ENCODE measurements at places on chromosomes 13 and 19.

DNA sequence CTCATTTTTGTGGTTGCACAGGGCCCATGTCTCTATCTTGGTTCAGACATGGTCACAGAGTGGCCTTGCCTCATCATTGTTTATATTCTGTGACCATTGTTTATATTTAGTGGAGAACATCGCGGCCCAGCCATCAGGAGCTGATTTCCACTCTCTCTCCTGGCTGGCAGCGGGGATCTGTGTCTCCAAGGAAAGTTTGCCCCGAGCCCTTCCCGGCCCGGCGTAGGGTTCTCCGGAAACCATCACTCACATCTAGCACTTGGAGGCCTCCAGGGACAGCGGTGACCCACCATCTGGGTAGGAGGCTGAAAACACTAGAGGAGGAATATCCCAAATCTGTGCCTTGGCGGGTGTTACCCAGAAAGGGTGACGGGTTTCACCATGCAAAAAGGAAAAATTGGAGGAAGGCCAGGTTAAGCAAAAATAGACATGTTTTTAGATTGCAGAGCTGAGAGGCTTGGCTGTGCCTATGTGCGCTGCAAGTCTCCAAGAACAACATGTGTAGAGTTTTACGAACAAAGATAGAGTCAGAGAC is 726 bp upstream of the ZNF358 start:
- no peak for DNase-seq

GRCh38 chr19:45567609-45568008 is 17.0 kb downstream of the OPA3 start:
- no peak for DNase-seq

DNA sequence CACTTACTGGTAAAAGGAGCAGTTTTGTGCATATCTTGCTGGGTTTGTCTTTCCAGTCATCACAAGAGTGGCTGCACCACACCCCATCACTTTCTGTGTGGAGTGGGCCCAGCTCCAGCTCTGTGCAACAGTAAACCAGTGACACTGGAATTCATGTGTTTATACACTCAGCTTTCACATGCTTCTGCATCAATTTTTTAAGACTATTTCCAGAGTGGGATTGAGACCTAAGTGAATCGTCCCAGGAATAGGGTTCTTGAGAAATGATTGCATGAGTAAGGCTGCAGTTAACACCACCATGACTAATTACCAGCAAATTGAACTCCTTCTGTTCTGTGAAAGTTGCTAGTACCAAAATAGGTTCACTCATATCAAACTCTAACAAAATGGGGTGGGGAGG is 5.3 kb upstream of the CFAP97D2 start:
- no peak for DNase-seq

DNA sequence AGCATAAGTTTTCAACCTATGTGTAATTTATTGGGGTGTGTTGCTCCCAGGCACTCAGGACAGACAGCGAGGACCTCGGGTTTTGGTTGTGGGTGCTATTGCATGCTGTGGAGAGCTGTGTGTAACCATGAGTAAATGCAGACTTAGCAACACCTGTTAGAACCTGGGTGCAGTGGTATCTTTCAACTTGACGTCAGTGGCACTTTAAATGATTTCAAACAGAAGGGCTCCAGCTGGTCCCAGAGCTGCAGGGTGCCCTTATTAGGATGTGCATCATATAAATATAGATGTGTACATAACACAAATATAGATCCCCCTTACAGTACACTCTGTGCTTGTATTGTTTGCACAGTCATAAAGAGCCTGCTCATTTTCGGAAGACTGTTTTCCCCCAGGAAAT is 228.3 kb upstream of the IRS2 start:
- no peak for DNase-seq

DNA sequence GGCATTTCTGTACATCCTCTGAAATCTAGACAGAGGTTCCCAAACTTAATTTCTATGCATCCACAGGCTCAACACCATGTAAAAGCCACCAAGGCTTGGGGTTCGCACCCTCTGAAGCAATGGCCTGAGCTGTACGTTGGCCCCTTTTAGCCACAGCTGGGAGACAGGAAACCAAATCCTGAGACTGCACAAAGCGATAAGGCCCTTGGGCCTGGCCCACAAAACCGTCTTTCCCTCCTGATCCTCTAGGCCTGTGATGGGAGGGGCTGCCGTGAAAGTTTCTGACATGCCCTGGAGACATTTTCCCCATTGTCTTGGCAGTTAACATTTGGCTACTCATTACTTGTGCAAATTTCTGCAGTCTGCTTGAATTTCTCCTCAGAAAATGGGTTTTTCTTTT is 766.4 kb downstream of the GPC5 start:
- DNase-seq = no peak

DNA sequence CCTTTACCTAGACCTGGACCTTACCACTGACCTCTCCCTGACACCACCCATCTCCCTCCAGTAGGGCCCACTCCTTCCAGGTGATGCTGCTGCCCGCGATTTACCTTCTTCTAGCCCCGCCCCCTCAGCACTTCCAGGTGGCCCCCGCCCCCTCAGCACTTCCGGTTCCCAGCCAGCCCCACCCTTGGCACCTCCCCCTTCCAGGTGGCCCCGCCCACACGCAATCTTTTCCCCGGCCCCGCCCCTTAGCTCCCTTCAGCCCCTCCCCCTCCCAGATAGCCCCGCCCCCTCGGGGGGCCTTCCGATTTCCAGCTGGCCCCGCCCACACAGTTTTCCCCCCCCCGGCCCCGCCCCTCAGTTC is 586 bp downstream of the LIG1 start:
- peak; percentile 94 for DNase-seq

GRCh38 chr19:19465436-19466070 is 49.8 kb downstream of the TSSK6 start:
- DNase-seq = no peak

DNA sequence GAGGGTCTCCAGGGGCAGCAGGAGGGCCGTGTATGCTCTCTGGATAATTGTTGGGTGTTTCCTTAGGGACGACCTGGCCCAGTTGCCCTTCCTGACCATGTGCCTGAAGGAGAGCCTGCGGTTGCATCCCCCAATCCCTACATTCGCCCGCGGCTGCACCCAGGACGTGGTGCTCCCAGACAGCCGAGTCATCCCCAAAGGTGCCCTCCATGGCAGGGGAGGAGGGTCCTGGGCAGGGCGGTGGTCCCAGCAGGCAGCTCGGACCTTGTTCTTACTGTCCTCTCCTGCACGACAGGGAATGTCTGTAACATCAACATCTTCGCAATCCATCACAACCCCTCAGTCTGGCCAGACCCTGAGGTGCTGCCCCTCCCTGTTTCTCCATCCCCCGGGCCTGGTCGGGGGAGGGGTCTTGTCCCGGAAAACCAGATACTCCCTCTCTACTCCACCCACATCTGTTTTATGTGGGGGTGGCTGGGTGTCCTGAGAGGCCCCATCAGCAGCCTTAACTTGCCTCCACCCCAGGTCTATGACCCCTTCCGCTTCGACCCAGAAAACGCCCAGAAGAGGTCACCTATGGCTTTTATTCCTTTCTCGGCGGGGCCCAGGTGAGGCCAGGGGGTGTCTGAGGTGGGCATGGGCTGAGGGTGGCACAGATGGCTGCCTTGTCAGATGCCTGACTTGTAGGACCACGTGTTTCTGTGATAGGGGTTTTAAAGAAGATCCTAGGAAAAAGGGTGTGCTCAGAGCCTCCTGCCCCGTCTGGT is 12.3 kb upstream of the CYP4F3 start:
- DNase-seq = no peak

DNA sequence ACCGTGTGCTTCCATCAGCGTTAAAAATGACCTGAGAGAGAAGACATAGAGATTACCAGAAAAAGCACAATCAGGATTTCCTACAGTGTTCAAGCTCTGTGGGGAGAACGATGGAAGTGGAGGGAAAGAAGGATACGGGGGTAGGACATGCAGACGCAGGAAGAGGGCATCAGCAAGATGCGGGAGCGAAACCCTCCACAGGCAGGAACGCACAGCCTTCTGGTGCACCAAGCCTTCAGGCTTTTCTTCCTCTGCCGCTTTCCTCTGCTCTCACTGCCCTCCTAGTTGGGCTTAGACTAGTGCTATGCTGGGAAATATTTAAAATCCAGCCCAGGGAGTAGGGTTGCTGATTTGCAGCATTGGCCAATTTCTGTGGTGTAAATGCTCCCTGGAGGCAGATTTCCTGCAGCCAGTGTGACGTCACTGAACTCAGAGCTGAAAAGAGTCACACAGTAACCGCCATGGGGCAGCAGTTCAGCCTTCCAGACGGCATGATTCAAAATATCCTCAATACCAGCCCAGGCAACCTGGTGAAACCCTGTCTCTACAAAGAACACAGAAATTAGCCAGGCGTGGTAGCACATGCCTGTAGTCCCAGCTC is 205.1 kb upstream of the SOX1 start:
- no peak for DNase-seq

DNA sequence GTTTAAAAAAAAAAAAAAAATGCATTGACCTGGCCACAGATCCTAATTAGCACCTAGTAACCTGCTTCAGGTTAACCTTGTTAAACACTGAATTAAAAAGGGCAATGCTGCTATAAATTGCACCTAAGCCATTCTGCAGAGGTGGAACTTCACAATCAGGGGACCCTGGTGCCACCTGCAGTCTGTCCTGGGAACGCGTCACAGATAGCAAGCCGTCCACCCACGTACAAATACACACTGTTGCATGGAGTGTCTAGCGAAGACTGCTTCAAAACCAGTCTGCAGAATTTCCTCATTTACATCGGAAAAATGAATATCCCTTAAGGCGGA is 169.3 kb downstream of the COL4A1 start:
- DNase-seq = peak; percentile 35

DNA sequence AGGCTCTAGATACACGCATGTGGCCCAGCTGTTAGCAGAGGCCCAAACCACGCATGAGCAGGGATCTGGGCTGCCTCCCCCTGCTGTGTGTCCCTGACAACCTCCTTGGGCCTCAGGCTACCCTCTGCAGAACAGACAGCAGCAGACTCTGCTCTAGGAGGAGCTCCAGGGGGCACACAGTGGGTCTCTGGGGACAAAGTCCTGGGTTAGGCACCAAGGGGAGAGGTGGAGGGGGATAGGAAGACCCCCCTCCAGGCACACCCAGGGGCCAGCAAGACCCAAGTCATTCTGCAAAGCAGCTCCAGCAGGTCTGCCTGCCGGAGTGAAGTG is 8.0 kb downstream of the TINCR start:
- no peak for DNase-seq

- DNase-seq = no peak
Measured at GRCh38 chr19:18110609-18111232, 13.1 kb downstream of the MAST3 start.

- DNase-seq = no peak
Measured at GRCh38 chr13:27542220-27542619, 78.1 kb downstream of the LNX2 start.

- DNase-seq = no peak
Measured at GRCh38 chr19:32558607-32559228, 22.3 kb upstream of the PDCD5 start.

DNA sequence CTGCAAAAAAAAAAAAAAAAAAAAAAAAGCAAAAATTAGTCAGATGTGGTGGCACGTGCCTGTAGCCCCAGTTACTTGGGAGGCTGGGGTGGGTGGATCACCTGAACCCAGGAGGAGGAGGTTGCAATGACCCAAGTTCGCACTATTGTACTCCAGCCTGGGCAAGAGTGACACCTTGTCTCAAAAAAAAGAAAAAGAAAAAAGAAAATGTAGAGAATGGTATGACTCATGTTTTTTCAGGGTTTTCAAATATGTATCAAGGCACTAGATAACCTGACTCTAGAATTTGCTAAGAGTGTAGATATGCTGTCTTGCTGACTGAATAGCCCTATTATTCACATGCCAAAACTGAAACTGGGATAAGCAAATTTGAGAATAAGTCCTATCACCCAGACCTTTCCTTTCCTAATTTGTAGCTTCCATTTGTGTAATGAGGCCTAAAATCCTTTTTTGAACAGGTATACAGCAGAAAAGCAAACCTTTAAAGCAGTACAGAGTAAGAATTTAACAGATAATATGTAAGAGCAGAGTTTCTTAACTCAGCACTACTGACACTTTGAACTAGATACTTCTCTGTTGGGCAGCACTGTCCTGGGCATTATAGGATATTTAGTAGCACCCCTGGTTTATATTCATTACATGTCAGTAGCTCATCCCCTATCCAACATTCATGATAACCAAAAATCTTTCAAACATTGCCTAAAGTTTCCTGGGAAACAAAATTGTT is 108.6 kb downstream of the ELF1 start:
- no peak for DNase-seq

DNA sequence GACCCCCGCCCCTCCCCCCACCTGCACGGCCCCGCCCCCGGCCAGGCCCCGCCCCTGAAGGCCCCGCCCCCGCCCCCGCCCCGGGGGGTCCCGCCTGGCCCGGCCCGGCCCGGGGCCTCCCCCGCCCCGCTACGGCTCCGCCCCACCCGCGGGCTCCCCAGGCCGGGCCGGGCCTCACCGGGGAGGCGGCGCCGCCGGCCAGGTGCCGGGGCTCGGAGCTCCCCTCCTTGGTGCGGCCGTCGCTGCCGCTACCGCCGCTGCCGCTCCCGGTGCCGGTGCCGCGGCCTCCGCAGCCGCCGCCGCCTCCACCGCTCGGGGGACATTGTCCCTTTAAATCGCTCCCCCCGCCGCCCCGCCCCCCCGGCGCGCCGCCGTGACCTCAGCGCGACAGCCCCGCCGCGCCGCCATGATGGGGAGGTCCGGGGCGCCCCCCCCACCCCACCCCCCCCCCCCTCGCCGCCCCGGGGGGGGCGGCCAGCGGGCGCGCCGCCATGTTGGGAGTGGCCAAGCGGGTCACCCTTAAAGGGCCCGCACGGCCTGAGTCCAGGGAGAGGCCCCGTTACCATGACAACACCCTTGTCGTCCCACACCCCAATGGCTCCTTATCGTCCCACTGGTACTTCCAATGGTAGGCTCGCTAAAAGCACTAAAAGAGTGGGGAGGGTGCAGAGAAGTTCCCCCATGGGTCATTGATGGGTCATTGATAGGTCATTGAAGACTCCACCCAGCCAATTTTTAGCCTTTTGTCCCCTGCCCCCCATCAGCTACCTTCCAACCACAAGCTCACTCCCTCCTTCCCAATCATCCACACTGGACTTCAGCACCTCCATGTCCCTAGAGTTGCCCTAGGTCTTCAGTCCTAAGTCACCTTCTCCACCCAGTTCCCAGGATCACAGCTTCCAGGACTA is at the start of gene WIZ:
TSS of gene WIZ (minus strand) at position 337 of the 908 bp plus-strand sequence. CDS start 1,649 bp downstream, outside the sequence.
- peak; percentile 87 for DNase-seq

DNA sequence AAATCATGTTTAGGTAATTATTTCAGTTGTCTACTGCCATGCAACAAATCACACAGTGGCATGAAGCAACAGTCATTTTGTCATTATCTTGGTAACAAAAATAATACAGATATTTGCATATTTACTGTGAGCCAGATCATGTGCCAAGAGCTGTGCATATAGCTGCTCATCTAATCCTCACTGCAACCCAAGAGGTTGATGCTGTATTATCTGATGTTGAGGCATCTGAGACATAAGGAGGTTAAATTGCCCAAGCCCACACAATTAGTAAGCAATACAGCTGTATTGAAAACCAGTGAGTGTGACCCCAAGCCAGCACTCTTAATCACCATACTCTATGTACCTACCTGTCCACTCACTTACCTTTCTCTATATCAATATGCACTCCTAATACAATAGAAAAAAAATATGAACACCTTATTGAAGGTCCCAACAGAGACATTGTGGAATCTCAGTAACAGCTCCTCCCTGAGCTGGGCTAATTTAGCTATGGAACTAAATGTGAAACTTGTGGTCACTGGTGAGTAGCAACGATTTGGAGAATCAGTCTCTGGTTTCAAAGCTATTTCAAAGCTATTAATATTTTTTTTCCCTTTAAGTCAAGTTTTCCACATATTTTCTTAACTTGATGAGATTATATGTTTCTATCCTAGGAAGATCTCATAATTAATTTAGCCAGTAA is 185.2 kb downstream of the KLF12 start:
- no peak for DNase-seq
